ENCODE measurements at places on chromosomes 1 and 21.

DNA sequence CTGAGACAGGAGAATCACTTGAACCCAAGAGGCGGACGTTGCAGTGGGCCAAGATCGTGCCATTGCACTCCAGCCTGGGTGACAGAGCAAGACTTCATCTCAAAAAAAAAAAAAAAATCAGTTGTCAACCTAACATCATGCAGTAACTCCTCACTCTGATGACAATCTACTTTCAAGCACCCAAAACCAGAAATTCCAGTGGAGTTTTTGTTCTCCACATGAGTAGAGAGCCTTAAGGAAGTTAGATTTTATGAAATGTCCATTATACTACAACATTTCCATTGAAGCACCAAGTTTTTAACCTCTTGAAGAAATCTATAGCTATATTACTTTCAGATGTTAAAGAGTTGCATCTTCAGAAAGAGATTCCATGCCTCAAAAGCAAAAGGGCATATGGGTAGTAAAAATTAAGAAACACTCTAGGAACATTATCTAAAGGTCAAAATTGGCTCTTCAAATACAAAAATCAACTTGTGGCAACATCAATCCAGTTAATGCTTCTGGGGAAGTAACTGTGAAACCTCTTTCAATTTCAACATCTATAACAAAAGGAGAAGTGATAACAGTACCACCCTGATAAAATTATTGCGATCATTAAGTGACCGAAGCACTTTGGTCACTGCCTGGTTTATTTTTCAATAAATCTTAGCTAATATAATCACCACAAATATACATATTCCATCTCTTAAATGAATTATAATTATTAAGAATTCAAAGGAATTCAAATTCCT is 7.7 kb downstream of the LPGAT1 start:
- DNase-seq: no peak

GRCh38 chr1:220335668-220336067 is 63.4 kb upstream of the RAB3GAP2 start:
- no peak for DNase-seq

DNA sequence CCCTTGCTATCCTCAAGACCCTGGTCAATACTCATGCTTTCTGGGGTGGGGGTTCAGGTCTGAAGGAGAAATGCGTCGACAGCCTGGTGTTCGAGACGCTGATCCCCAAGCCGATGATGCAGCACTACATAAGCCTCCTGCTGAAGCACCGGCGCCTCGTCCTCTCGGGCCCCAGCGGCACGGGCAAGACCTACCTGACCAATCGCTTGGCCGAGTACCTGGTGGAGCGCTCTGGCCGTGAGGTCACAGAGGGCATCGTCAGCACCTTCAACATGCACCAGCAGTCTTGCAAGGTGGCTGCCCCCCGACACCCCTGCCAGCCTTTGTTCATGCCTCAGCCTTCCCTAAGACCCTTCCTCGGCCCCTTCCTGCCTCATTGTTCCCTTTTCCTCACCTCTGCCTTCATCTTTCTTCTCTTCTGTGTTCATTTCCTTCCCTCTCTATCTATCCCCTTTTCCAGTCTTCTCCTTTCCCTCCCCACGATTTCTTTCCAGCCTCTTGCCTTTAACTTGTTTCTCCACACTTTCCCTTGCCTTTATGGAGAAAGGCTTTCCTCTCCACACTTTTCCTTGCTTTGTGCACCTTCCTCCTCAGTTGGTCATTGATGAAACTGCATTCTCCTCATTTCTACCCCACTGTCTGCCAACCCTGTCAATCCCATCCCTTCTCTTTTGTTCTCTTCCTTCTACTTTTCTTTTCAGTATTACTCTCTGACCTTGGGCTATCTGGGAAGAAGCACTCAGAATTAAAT is 18.3 kb upstream of the IPO9 start:
- no peak for DNase-seq

DNA sequence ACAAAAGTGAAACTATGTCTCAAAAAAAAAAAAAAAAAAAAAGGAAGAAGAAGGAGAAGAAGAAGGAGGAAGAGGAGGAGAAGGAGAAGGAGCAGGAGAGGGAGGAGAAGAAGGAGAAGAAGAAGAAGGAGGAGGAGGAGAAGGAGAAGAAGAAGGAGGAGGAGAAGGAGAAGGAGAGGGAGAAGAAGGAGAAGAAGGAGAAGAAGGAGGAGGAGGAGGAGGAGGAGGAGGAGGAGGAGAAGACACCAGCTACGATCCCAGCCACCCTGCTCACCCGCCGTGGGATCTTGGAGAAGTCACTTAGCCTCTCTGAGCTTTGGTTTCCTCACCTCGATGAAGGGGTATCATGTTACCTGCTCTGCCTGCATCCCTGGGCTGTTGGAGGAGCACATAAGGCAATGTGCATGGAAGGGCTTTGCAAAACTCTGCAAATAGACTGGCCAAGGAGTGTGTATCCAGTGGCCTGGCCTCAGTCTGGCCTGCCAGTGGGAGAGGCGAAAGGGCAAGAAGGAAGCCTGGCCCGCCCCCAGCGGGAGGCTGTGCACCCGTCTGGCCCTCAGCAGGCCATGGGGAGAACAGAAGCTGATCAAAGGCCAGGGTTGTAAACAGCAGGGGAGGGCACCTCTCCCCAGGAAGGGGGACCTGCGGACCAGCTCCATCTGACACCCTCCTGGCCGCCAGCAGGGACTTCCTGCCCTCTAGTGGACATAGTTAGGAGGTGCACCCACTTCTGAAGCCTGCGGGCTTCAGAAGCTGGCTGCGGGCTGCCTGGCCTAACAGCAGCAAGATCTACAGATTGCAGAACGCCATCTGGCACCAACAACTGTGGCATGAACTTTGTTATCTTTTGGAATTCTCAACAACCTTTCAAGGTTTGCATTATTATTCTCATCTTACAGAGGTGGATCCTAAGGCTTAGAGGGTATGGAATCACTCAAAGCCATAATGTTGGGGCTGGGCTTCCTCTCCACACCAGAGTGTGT is 19.2 kb upstream of the CDK18 start:
- peak; percentile 45 for DNase-seq

- no peak for DNase-seq
Measured at GRCh38 chr1:66552287-66552686, 18.3 kb downstream of the SGIP1 start.

DNA sequence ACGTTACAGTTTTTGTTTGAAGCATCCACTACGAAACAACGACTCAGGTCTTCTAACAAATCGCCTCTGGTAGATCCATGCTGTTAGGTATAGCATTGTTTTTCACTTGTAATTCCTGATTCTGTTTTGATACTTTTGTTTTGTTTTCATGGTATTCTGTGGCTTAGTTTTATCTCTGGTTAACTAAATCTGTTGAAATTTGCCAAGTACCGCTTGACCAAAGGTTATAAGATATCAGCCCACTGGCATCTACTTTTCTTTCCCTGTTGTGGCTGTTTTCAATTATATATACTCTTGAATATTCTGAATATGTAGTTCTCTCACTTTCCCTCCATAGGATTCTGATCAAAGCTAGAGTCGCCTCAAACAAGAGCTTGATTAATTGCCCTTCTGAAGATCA is 274.8 kb upstream of the C1orf105 start:
- DNase-seq: no peak

DNA sequence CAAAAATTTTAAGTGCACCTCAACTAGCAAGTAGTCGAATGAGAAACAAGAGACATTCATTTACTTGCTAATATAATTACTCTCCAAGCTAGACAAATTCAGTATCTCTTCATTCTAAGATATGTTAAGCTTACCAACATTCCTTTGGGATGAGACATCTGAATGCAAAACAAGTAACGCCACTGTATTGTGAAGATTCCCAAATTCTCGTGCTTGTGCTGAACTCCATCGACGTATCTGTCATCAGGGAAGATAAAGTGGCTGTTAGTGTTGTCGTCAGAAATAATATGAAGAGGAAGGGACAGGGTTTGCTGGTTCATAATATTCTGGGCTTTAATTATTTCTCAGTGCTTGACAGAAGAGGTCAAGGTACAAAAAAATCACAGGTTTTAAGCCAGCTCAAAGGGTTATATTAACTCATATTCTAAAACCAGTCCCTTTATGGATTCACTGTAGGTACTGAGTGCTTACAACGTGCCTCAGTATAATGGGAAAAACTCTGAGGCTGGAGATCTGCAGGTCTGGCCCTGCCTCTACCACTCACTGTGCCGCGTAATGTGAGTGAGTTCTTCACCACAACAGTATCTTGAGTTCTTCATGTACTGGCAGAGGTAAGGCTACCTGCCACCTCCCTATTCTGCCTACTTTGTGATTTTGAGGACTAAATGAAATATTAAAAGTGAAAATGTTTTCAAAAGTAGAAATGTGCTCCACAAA is 42.0 kb downstream of the PCSK9 start:
- DNase-seq: no peak

DNA sequence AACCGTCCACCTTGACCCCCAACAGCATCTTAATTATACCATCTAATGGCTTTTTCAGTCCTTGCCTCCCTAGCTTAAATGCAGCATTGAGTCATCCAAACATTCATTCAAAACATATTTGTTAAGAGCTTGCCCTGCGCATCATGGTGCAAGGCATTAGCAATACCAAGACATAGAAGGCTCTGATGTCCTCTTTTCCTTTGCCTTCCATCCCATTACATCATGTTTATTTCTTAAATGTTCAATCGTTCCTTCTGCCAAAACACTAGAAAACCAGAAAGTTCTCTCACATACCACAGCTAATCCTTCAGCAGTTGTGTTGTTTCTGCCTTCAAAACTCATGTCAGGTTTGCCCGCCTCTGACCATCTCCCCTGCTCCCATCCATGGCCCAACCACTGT is 29.8 kb upstream of the VTCN1 start:
- no peak for DNase-seq

GRCh38 chr1:113758631-113759332 is 504 bp downstream of the PHTF1 start:
- DNase-seq: peak; percentile 16

- DNase-seq: no peak
Measured at GRCh38 chr21:19343711-19344110, 940.1 kb upstream of the TMPRSS15 start.

GRCh38 chr1:57353654-57354053 is 70.2 kb downstream of the DAB1 start:
- no peak for DNase-seq

DNA sequence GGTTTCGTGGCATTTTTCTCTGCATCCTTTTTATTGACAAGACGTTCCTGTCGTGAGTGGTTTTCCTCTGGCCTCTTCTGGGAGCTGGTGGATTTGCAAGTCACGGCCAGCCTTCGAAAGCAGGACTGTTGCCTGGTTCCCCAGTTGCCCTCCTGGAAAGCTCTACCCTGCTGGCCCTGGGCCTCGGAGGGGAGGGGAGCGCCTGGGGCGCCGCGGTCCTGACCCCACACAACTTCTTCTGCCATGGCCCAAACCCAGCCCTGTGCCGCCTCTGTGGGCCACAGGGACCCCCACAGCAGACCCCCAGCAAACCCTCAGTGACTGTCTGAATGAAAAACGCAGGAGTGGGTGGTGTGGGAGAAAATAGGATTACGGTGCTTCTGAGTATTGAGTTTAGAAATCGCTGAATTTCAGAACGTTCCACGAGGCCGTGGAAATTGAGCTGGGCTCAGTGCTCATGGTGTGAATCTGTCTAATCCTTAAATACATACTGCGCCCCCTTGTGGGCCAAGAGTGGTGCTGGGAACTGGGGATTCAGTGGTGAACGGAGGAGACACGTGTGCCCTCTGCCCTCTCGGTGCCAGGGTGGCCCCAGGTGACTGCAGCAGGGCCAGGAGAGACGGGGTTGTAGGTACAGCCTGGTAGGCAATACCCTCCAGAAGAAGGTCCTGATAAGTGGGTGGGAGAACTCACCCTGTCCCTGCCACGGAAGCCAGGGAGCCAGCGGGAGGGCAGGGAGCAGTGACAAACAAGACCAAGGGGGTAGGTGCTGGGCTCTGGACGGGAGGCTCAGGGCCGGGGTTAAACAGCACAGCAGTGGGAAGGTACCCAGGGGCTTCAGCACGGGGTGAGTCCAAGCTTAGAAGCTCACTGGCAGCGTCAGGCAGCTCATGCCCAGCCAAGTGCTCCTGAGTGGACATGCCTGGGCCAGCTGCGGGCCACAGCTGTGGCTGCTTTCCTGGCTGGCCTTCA is 101.2 kb upstream of the COL6A1 start:
- peak; percentile 32 for DNase-seq

GRCh38 chr1:247431643-247432042 is 15.7 kb downstream of the NLRP3 start:
- DNase-seq: no peak

DNA sequence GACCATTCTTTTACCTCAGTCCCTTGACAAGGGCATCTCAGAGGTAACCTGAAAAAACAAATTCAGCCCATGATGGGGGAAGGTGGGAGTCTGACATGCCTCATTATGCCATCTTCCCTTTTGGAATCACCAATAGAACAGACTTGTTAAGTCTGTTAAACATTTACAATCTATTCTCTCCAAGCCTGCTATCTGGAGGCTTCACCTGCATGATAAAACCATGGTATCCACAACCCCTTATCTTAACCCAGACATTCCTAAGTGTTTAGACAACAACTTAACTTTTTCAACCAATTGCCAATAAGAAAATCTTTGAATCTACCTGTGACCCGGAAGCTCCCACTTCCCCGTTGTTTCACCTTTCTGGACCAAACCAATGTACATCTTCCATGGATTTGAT is 233.0 kb upstream of the CACYBP start:
- DNase-seq: no peak

- DNase-seq: no peak
Measured at GRCh38 chr1:27682351-27682944, 10.5 kb upstream of the IFI6 start.

DNA sequence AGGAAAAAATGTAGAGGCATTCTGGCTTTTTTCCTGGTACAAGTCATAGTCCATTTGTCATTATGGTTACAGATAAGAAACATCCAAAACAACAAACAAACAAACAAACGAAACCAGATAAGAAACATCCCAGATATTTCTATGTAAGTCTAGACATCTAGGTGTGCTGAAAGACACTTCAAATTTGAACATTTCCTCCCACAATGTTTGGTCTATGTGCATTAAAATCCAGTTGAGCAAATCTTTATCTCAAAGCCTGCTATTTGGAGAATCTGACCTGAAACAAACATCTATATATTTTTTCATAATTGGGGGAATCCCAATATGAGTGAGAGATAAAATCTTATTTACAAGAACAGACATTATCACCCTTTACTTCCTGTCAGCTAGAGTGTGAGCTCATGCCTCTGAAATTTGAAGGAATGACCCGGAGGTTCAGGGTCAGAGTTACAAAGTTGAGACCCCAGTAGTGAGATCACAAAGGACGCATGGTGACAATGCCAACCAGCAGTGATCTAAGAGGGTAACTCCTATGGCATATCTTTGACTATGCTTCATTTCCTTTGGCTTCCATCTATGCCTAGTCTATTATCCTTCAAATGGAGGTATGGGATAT is 182.9 kb upstream of the ATP1B1 start:
- DNase-seq: no peak

DNA sequence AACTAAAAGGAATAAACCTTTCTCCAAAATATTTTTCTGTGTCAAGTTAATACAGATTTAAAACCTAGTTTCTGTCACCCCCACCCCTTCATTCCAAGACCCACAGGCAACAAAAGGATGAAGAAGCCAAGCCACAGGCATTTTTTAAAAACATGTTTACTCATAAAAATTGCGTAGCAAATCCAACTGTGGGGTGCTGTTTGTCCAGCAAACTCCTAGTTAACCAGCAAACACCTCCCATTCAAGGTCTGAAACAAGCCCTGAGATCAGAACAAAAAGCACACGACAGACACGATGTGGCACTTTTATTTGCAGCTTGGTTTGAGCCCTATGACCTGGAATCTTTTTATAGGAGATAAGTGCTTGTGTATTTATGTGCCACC is 149.9 kb upstream of the CAMK1G start:
- no peak for DNase-seq

GRCh38 chr1:92481971-92482664 is 4.6 kb downstream of the GFI1 start:
- DNase-seq: no peak

Measured in activated CD8-positive, alpha-beta memory T cell treated with anti-CD3 and anti-CD28 coated beads for 1 hour (primary cell).